T-helper 22 cell (primary cell): ENCODE measurements at places on chromosomes 1 and 21.
A peak's percentile ranks its signal among the peaks of the same experiment; 100 is the strongest.

- no peak for DNase-seq
Measured at GRCh38 chr1:48080331-48081255, 83.4 kb upstream of the TRABD2B start.

- DNase-seq, result no peak
Measured at GRCh38 chr1:163459539-163459938, 137.8 kb downstream of the NUF2 start.

DNA sequence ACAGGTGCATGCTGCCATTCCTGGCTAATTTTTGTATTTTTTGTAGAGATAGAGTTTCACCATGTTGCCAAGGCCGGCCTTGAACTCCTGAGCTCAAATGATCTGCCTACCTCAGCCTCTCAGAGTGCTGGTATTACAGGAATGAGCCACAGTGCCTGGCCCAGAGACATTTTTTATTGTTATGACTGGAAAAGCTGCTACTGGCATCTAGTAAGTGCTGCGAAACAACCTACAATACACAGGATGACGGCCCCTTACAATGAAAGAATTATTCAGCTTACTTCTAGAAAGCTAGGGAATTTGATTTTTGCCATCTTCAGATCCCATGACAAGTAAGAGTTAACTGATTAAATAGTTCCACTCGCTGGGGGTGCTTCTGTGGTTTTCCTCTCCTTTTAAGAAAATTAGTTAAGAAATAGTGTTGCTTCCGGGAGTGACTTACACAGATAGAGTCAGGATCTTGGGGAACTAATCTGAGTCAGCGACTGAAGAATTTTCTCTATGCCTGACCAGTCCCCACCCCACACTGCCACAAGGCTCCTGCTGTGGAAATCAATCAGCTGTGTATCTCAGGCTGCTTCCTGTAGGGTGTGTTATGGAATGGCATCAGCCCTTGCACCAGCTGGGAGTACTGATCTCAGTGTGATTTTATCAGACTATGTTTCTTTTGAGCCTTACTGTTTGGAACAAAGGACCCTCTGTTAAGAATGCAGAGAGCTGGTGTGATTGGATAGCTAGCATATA is 93.0 kb upstream of the BMP8A start:
- DNase-seq, result peak; percentile 26

DNA sequence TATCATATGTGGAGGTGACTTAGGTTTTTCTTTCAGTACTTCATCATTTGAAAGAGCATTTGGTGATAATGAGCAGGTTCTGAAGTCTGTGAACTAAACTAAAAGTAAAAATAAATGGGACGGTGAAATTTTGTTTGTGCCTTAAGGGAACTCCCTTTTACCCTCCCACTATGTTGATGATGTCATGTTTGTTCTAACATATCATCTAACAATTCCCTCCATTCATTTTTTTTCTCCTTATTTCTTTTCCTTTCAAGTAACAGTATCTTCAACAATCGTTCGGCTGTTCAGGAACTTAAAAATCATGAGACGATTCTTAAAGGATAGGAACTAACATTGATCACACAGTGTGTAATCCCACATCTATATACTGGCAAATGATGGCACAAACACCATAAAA is 30.0 kb upstream of the IRF2BP2 start:
- no peak for DNase-seq

DNA sequence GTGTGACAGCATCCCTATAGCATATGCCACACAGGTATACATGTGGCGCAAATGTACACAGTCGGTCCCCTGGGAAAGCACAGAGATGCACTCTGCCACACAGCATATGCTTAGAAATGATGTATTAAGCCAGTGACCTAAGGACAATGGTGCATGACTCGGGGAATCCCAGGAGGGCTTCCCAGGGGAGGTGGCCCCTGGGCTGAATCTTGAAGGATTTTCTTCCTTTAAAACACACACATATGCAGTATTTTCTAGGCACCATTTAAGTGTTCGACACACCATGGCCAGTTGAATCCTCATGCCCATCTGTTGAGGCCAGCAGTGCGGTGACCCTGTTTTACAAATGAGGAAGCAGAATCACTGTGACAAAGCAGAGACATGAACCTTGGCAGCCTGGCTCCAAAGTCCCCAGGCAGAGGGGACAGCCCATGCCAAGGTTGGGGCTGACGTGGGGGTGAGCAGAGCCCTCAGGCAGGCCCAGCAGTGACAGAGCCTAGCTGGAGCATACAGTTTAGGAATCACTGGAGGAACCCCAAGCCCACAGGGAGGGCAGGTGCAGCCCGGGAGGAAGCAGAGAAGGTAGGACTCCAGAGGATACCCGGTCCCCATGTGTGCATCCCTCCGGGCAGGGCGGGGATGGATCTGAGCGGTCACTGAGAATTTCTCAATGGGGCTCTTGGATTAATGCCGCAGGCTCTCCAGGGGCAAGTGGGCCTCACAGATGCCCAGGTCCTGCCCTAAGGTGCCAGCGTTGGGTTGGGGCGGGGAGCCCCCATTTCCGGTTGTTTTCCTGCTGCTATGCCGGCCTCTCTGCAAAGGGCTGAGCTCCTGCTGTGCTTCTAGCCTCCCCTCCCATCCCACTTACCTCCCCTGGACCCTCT is 28.4 kb downstream of the WNT3A start:
- DNase-seq, result no peak

DNA sequence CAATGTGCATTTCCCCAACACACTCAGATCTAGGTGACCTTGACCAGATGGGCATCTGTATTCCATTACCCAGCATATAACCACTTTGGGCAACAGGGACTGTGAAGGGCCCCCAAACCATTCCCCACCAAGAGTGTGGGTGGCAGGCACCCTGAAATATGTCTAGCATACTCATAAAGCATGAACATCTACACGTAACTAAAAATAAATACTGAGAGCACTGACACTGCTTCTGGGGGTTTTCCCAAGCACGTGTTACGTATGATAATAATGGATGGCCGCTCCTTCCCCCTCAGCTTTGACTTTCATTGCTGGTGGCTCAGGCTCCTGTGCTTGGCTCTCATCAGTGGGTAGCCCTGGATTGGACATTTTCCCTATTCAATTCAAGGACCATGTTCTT is 39.1 kb downstream of the IGSF3 start:
- no peak for DNase-seq

GRCh38 chr1:7575041-7575400 is 196.1 kb upstream of the VAMP3 start:
- DNase-seq, result no peak

DNA sequence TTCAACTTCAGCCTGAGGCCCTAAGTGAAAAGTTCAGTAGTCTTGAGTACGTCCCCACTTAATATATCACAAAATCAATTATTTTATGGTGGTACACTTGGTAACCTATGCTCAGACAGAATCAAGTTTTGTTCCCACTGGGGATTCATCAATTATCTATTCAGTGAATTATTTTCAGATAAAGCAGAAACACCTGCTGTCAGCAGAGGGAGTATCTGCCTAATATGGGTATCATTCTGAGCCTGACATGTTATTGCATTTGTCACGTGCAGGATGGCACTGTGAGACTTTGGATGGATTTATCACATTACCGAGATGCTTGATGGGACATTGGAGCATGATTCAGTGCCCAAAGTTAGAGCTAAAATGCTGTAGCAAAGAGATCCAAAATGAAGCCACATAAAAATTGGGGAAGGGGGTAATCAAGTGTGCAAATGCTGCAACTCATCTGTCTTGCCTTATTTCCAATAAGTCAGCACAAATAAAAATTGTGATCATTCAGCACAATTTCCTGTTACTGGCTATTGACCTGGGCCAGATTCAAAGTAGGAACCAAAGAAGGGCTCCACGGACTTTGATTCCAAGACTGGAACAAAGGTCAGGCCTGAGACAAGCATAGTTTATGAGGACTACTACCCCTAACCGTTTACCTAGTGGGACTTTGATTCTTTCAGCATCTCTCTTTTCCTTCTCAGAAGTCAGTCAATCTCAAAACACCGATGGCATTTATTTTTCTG is 657.6 kb downstream of the LMO4 start:
- DNase-seq, result no peak
